ENCODE measurements at places on chromosomes 4 and X.

- H3K27ac ChIP-seq = no peak overlapping the region
- H3K4me3 ChIP-seq = no peak overlapping the region
- no peaks in the 10 kb centered on the region for H3K4me1 ChIP-seq
- DNase-seq = no peak
Measured at GRCh38 chrX:123487236-123487635, 245.6 kb downstream of the THOC2 start.

- no peaks in the 10 kb centered on the region for H3K4me1 ChIP-seq
- no peak overlapping the region for H3K27ac ChIP-seq
- no peak for DNase-seq
- H3K36me3 ChIP-seq = no peaks in the 10 kb centered on the region
Measured at GRCh38 chr4:172708184-172708583, 460.4 kb upstream of the GALNT7 start.

GRCh38 chrX:108833993-108834392 lies 97.6 kb upstream of the IRS4 start:
- no peaks in the 10 kb centered on the region for H3K27me3 ChIP-seq
- no peak overlapping the region for H3K4me3 ChIP-seq
- no peak overlapping the region for H3K27ac ChIP-seq
- H3K4me1 ChIP-seq = no peaks in the 10 kb centered on the region

- H3K4me1 ChIP-seq = no peaks in the 10 kb centered on the region
- no peak for DNase-seq
- H3K27me3 ChIP-seq = no peaks in the 10 kb centered on the region
- no peak overlapping the region for H3K4me3 ChIP-seq
- no peak overlapping the region for H3K27ac ChIP-seq
- no peaks in the 10 kb centered on the region for H3K36me3 ChIP-seq
Measured at GRCh38 chr4:177163532-177163931, 146.1 kb upstream of the NEIL3 start.

DNA sequence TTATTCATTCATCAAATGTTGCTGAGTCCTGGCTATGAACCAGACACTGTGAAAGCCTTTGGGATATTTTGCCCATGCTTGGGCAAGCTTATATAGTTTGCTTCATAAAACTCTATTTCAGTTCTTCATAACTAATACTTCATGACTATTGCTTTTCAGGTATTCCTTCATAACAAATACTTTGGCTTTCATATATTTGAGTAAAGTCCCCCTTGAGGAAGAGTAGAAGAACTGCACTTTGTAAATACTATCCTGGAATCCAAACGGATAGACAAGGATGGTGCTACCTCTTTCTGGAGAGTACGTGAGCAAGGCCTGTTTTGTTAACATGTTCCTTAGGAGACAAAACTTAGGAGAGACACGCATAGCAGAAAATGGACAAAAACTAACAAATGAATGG lies 1.7 kb upstream of the AFP start:
- H3K27me3 ChIP-seq = no peaks in the 10 kb centered on the region
- no peak overlapping the region for H3K4me3 ChIP-seq
- DNase-seq = no peak
- no peak overlapping the region for H3K27ac ChIP-seq
- H3K36me3 ChIP-seq = no peaks in the 10 kb centered on the region
- H3K4me1 ChIP-seq = no peaks in the 10 kb centered on the region

DNA sequence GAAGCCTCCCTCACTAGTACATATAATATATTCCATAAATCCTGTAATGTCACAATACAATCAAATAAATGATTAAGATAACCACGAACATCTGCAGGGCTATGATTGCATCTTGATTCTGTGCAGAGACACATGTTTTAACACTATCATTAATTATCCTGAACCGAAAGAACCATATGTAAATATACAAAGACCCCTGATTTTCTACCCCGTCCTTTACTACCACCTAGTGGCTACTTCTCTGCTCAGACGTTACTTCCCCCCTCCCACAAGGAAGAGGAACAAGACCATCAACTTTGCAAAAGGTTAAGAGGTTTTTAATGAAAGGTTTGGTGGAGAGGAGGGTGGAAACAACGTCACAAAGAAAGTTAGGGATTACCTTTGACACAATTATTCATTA lies 134.0 kb downstream of the COL4A6 start:
- no peaks in the 10 kb centered on the region for H3K4me1 ChIP-seq
- DNase-seq = no peak
- H3K27me3 ChIP-seq = no peaks in the 10 kb centered on the region
- H3K27ac ChIP-seq = no peak overlapping the region

GRCh38 chr4:87624698-87625097 lies 16.4 kb downstream of the DSPP start:
- no peaks in the 10 kb centered on the region for H3K4me1 ChIP-seq
- H3K36me3 ChIP-seq = no peaks in the 10 kb centered on the region
- H3K27ac ChIP-seq = no peak overlapping the region
- no peak for DNase-seq
- no peak overlapping the region for H3K4me3 ChIP-seq

GRCh38 chr4:146271466-146271865 lies 57.1 kb downstream of the REELD1 start:
- no peak overlapping the region for H3K4me3 ChIP-seq
- no peaks in the 10 kb centered on the region for H3K36me3 ChIP-seq
- no peaks in the 10 kb centered on the region for H3K27me3 ChIP-seq
- no peak for DNase-seq
- no peaks in the 10 kb centered on the region for H3K4me1 ChIP-seq

DNA sequence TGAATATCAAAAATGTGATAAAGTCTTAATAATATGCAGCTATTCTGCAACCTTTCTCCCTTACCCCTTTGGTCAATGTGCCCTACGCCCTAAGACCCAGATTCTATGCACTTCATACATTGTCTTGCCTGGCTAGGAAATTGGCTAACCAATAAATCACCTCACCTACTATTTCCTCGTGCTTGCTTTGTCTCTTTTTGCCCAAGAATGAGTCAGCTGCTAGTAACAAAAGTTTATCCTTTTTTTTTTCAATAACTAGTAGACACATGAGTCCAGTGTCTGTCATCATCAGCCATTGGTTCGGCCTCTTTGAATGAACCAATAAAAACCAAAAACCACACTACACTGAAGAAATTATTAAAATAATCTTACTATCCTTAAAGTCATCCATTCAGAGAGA lies 387.1 kb downstream of the PPP3CA start:
- no peak overlapping the region for H3K27ac ChIP-seq
- no peaks in the 10 kb centered on the region for H3K27me3 ChIP-seq
- no peaks in the 10 kb centered on the region for H3K36me3 ChIP-seq
- H3K4me3 ChIP-seq = no peak overlapping the region
- H3K4me1 ChIP-seq = no peaks in the 10 kb centered on the region

GRCh38 chrX:104018126-104018525 lies 4.6 kb upstream of the H2BW1 start:
- no peaks in the 10 kb centered on the region for H3K36me3 ChIP-seq
- H3K27me3 ChIP-seq = no peaks in the 10 kb centered on the region
- H3K4me3 ChIP-seq = no peak overlapping the region
- no peak for DNase-seq
- no peak overlapping the region for H3K27ac ChIP-seq

GRCh38 chrX:11336201-11336600 lies 43.0 kb downstream of the AMELX start:
- DNase-seq = no peak
- H3K4me3 ChIP-seq = no peak overlapping the region
- H3K27ac ChIP-seq = no peak overlapping the region
- H3K36me3 ChIP-seq = no peaks in the 10 kb centered on the region

- no peaks in the 10 kb centered on the region for H3K27me3 ChIP-seq
- no peaks in the 10 kb centered on the region for H3K4me1 ChIP-seq
- DNase-seq = no peak
- H3K27ac ChIP-seq = no peak overlapping the region
- no peak overlapping the region for H3K4me3 ChIP-seq
- H3K36me3 ChIP-seq = no peaks in the 10 kb centered on the region
Measured at GRCh38 chrX:149433051-149433450, 72.1 kb downstream of the IDS start.

GRCh38 chrX:108268434-108269080 lies 169.7 kb downstream of the COL4A6 start:
- H3K27me3 ChIP-seq = no peaks in the 10 kb centered on the region
- H3K4me3 ChIP-seq = no peak overlapping the region
- no peaks in the 10 kb centered on the region for H3K36me3 ChIP-seq
- peak; percentile 3 for DNase-seq
- no peak overlapping the region for H3K27ac ChIP-seq

DNA sequence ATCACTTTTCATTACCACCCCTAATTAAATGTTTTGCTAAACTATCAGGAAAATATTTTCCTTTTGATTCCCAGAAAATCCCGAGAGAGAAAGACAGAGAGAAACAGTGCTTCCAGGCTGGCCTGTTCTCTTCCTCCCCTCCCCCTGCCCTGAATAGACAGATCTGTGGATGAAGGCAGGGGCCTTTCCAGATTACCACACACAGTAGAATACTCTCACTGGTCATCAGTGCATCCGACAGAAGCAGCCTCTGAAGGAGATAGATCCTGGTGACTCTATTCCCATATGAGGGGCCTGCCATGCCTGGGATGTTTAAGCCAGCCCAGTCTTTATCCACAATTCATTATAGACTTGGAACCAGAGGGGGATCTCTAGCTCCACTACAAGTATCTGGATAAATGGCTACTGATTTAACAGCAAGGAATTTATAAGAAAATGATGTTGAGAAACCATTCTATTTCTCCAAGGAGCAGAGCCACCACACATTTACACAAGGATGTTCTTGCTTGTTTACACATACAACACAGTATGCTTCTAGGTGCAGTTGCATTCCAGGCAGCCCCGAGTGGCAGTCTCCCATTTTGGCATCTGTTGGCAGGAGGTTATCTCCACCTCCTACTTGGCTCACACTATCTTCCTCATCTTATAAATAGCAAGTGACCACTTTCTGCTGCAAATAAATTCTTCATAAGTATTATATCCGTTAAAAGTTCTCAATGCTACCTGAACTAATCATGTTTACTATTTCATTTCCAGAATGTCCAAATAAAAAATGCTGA lies 115.8 kb downstream of the HS6ST2 start:
- no peak for DNase-seq
- H3K4me1 ChIP-seq = no peaks in the 10 kb centered on the region
- no peak overlapping the region for H3K4me3 ChIP-seq

- no peaks in the 10 kb centered on the region for H3K4me1 ChIP-seq
- no peaks in the 10 kb centered on the region for H3K27me3 ChIP-seq
- DNase-seq = no peak
- H3K4me3 ChIP-seq = no peak overlapping the region
Measured at GRCh38 chr4:149426461-149426860, 389.2 kb downstream of the IQCM start.

GRCh38 chr4:122963216-122963615 lies 40.8 kb upstream of the NUDT6 start:
- H3K4me3 ChIP-seq = no peak overlapping the region
- H3K36me3 ChIP-seq = no peaks in the 10 kb centered on the region
- peaks cover 3% of the 10 kb centered on the region for H3K4me1 ChIP-seq

GRCh38 chr4:118206627-118207026 lies 146.2 kb downstream of the PRSS12 start:
- no peak overlapping the region for H3K27ac ChIP-seq
- DNase-seq = no peak
- no peak overlapping the region for H3K4me3 ChIP-seq
- no peaks in the 10 kb centered on the region for H3K36me3 ChIP-seq
- no peaks in the 10 kb centered on the region for H3K27me3 ChIP-seq

DNA sequence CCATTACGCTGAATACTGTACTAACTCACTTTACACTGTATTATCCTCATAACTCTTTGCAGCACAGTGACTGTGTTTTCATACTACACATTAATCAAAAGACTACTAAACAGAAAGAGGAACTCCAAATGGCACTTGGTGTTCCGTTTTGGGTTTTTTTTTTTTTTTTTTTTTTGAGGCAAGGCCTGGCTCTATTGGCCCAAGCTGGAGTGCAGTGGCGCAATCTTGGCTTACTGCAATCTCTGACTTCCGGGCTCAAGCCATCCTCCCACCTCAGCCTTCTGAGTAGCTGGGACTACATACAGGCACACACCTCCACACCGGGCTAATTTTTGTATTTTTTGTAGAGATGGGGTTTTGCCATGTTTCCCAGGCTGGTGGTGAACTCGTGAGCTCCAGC lies 10.7 kb downstream of the KLHL8 start:
- H3K27ac ChIP-seq = no peak overlapping the region
- peaks cover 21% of the 10 kb centered on the region for H3K4me1 ChIP-seq
- H3K4me3 ChIP-seq = no peak overlapping the region
- H3K36me3 ChIP-seq = no peaks in the 10 kb centered on the region
- no peak for DNase-seq

- H3K36me3 ChIP-seq = no peaks in the 10 kb centered on the region
- H3K27ac ChIP-seq = no peak overlapping the region
- no peak for DNase-seq
- H3K4me1 ChIP-seq = no peaks in the 10 kb centered on the region
- no peaks in the 10 kb centered on the region for H3K27me3 ChIP-seq
- H3K4me3 ChIP-seq = no peak overlapping the region
Measured at GRCh38 chrX:15292861-15293260, 22.6 kb downstream of the ASB11 start.
